ENCODE measurements at places on chromosomes 13 and 19.
A peak's percentile ranks its signal among the peaks of the same experiment; 100 is the strongest.

DNA sequence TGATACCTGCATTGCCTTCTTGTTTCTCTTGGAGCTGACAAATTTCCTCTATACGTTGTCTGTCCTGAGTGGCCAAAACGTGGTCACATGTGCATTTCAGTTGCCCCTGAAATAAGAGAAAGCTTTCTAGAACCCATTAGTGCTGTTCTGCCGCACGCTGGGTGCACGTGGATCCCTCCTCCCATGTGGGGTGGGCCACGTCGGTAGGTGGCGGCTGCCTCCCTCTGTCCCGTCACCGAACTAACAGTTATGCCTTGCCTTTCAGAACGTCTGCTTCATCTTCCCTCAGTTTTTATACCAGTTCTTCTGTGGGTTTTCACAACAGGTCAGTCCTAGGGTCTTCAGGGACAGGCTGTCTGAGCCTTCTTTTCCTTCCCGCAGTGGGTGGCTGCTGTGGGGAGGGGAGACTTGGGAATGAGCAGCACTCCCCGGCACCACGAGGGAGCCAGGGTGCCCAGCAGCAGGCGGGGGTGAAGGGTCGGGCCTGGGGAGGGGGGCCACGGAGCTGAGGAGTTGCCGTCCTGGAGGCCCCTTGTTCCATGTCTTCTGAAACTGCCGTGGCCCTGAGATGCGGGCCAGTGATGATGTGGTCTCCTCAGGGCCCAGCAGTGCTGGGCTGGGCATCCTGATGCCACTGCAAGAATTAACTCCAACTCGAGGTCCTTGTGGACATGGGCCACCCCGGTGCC, 109.7 kb upstream of the MCF2L start:
- no peak for DNase-seq

- DNase-seq = peak; percentile 94
These were observed 7.2 kb downstream of the RNASEH2B start for GRCh38 chr13:50916701-50917184.

- DNase-seq = no peak
These were observed 6.7 kb downstream of the PPP1R37 start for GRCh38 chr19:45099467-45100191.

- no peak for DNase-seq
These were observed 155.8 kb downstream of the URI1 start for GRCh38 chr19:30097746-30098280.

- DNase-seq = no peak
These were observed 39.5 kb downstream of the MPHOSPH8 start for GRCh38 chr13:19672990-19673389.

DNA sequence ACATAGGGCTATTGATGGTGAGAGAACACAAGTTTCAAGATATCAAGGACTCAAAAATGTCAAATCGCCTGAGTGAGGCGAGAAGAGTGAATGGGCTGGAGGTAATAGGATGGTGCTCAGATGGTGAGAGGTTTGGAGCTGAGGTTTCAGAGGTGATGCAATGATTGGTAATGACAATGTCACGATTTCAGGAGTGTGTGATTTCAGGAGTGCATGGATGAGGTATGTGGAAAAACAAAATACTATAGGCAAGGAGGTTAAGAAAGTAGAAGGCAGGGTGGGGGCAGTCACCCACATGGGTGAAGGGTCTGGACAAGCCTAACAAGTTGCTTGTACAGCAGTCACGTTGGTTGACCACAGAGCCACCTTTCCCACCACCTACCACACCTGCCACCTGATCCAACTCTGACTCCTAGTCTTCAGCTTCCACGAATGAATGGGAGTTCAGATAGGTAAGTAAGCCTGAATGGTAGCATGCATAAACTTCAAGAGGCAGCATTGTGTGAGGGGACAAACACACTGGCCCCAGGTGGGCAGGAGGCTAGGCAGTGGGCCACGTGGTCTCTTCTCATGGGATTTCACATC, 71.5 kb downstream of the RUBCNL start:
- no peak for DNase-seq

DNA sequence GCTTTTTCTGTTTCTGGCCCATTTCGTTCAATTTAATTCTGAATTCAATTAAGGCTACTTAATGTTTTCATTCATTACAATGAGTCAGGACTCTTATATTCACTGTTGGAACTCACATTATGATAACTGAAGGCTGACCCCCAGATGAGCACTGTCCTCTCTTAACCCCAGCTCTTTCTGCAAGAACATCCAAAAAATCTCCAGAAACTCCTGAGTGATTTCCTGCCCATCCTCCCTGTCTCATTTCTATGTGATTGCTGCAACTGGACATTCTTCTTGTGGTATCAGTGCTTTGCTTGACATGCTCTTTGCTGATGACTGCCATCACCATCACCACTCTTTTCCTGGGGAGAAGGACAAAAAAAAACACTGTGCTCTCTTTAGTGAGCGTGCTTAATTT, 240.3 kb downstream of the SPRY2 start:
- no peak for DNase-seq

DNA sequence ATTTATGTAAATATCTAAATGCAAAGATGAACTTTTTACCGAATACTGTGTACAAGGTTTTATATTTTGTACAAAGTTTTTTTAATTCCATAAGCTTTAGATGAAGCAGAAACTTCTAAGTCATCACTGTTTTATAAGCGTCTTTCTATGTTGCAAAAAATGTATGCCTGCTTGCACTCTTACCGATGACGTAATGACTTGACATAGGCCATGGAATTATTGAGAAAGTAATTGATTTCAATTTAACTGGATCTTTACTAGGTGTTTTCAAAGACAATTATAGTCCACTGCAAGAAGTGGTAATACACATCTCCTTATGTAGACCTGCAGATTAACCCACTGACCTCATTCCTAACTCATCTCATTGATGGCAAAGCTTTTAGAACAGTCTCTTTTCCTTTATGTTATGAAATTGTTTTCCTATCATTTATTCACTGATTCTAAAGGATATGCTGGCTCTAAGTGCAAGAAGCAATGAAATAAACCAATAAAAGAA, 10.4 kb downstream of the DACH1 start:
- no peak for DNase-seq

Measured in NB4 (cell line).